Activated effector memory CD4-positive, alpha-beta T cell treated with Interleukin-2 at 50 U/mL for 16 hours (primary cell): ENCODE measurements at places on chromosomes 16 and 17.

DNA sequence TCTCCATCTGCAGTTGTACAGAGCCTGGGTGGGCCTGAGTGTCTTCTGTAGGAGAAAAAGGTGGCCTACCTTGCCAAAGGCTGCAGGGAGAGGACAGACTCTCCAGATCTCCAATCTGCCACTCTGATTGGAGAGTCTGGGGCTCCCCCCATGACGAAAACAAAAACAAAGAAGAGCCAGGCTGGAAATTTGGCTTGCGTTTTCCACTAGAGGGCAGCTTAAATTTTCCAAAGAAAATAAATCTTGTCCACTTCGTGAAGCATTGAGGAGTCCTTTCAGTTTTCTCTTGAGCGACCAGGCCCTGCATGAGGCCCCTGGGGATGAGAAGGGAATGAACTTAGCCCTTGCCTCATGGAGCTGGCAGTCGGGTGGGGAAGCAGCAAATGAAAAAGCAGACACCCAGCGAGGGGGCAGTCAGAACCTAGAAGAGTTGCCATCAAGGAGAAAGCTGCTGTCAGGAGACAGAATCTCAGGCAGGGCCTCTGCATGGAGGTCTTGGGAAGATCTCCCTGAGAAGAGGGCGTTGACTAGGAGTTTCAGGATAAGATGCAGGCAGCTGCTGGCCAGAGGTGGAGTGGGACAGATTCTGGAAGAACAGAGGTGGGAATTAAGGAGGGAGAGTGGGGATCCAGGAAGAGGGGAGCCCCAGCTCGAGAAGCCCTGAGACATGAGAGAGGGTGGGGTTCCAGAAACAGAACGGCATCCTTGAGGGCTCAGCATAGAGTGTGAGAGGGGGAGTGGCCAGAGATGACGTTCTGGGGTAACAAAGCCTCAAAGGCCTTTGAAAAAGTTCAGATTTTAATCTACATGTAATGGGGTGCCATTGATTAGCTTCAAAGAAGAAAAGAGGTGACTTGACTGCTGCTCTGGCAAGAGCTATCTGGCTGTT is 8.4 kb upstream of the SHCBP1 start:
- no peak for DNase-seq

GRCh38 chr16:4474192-4474961 is at the start of gene NMRAL1:
NMRAL1 (minus strand) TSS chr16:4474625; CDS start chr16:4474132, 493 bp downstream.
- peak; percentile 72 for DNase-seq

DNA sequence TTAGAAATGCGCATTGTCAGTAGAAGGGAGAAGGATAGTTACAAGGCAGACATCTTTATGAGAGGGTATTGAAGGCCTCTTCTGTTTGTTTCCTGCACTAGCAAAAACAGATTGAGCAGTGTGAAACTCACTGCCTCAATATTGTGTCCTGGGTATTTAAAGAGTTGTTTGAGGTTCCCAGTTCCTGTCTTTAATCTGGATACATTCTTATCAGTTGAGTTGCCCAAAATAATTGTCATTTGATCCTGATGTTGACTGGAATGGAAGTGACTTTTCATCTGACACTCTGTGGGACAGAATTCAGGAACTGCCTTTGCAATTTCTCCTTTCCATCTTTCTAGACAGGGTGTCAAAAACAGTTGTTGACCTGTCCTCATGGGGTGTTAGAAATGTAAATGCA is 1.7 kb downstream of the ATP6V0A1 start:
- DNase-seq = no peak

DNA sequence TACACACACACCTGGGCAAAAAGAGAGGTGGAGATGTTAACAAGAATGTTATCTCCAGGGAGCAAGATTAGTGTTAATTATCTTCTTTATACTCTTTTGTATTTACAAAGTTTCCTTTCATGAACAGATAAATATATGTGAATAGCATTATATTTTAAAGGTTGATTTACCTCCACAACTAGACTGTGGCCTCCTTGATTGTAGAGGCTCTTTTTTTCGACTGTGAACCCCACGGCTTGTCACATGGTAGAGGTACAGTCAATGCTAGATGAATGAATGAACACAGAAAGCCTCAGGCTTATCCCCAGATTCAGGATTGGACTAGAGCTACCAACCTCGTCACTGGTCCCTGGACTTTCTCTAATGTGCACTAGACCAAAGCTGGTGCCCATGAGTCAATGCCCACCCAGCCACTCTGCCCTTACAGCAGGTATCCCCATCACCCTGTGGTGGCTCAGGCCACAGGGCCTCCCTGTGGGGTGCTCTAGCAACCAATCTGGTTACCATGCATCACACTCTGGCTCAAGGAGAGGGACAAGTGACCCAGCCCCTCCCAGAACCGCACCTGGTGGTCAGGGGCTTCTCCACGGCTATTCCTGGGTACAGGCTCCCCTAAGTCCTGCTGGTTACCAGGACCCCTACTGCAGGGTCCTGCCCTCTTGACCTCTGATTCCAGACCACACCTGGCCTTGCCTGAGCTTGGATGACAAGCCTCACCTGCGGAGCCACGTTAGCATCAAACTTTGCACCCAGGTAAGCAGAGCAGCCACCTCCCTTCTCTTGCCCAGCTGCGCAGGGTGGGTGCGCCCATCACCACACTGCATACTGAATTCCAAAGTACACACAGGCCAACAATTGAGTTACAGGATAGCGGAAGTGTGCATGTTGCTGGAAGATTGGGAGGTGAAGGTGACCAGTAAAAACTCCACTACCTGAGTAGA is 101.0 kb downstream of the CDYL2 start:
- no peak for DNase-seq

DNA sequence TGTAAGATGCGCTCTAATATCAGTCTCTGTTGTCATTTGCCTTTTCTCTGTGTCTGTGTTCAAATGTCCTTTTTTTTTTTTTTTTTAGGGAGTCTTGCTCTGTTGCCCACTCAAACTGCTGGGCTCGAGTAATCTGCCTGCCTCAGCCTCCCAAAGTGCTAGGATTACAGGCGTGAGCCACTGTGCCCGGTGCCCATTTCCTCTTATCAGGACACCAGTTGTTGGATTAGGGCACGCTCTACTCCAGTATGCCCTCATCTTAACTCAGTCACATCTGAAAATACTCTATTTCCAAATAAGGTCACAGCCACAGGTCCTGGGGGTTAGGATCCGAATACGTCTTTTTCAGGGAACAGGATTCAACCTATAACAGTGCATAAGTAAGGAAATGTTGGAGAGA is 1.9 kb upstream of the TRIM47 start:
- no peak for DNase-seq

DNA sequence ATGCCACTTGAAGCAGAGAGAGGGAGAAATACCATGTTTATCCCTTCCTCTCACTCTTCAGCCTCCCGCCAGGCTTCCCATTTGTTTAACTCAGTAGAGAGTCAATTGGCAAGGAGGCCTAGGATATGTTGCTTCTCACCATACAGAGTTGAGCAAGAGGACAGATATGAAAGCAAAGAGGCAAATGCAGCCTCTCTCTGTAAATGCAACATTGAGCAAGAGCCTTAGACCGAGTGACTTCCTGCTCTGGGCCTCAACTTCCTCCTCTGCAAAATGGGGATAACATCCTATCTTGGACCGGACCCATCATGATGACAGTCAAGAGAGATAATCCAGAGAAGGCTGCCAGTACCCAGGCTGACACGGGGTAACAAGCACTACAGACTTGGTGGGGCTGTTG is 36.8 kb downstream of the SOCS1 start:
- DNase-seq = no peak

DNA sequence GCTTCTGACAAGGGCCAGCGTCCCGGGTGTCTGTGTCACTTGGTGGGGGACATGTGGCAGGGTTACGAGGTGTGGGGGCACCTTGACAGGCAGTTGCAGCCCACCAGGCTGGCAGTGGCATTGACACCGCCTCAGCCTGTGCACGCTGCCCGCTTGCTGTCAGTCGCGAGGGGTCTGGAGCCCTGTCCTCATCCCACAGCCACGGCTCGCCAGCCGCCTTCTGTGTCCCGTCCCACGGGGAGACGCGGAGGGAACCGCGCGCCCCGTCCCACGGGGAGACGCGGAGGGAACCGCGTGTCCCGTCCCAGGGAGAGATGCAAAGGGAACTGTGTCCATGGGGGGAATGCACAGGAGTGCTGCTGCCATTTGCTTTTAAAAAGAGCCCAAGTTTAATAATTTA is 3.5 kb downstream of the PABPN1L start:
- no peak for DNase-seq

- no peak for DNase-seq
Measured at GRCh38 chr17:69485901-69486643, 71.6 kb downstream of the MAP2K6 start.

DNA sequence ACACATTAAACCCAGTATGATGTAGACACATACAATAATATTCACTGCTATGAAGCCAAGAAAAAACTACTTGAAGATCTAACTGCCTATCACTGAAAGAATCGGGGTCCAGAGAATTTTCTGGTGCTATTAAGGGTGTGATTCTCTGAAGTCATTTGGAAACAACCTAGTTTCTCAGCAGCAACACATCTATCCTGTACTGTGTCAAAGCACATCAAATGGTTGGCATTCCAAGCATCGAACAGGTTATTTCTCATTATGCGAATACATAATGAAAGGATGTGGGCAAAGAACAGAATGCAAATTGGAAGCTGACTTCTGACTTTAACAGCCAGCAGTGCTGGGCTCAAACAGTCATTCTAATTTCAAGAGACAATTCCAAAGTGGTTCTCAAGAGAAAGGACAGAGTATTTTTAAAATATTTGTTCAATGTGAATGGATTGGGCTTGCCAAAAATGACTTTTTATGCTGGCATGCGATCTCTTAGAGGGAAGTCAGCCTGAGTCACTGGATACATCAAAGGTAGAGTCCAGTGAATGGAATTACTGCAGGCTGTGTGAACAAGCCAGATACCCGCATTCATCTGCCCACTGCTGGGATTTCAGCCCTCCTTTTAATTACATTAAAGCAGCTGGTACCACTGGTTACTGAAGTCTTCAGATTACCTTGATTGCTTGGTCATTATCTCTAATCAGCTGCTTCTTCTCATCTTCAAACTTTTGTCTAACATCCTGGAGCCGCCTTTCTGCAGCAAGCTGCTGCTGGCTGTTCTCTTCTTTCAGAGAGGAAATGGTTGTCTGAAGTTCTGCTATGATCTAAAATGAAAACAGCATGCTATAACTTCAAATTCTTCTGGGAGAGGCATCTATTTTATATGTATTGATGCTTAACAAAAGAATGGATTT is 181.2 kb upstream of the AXIN2 start:
- DNase-seq = no peak

DNA sequence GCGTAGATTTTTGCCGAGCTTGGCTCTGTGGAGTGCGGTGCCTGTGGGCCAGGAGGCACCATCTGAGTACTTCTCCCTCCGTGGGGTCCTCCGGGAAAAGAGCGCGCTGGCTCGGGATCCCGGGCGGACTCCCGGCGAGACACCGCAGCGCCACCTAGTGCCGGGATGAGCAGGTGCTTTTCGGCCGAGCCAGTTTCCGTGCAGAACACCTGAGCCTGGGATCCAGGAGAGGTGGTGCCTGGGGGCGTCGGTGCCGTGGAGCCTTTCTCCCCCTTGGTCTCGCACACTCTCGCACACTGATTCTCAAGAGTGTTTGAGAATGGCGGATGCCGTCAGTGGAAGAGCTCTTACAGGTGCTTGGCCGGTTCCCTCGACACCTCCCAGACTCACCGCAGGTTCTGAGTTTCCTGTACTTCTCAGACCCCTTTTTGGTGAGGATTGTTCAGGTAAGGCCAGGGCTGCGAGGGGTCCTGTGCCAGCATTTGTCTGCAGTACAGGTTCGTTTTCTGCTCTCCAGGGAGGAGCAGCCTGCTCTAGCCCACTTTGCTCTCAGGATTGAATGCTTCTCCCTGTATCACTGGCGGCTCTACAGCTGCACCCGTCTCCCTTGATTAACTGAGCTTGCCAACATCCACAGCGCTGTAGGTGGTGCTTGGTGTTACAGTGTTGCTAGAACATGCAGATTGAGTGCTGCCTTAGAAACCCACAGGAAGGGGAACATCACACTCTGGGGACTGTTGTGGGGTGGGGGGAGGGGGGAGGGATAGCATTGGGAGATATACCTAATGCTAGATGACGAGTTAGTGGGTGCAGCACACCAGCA is 23.3 kb downstream of the TBCD start:
- DNase-seq = no peak

DNA sequence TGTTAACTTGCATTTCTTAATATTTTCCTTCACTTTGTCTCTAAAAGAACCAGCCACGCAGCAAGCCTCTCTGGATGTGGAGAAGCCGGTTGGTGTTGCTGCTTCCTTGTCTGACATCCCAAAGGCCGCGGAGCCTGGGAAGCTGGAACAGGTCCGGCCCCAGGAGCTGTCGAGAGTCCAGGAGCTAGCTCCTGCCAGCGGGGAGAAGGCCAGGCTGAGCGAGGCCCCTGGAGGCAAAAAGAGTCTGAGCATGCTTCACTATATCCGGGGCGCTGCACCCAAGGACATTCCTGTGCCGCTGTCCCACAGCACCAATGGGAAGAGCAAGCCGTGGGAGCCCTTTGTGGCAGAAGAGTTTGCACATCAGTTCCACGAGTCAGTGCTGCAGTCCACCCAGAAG is 22.8 kb downstream of the GINS2 start:
- DNase-seq = no peak

GRCh38 chr16:59021751-59022150 is 287.6 kb upstream of the GOT2 start:
- DNase-seq = no peak

DNA sequence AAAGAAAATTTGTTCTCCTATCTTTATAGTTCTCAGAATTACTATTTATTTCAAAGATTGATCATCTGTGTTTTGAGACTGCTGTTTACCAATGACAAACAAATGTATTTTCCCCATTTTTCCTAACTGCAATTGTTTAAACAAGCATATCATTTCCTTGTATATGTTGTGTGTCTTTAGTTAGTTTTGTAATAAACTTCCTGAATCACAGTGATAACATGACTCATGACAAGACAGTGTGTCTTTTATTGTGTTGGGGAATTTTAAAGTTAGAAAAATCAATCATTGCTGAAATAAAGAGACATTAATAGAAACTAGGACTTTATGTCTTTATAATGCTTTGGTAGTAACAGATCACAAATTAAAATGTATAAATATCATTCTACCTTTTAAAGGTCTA is 348.5 kb downstream of the KCNJ2 start:
- DNase-seq = no peak

GRCh38 chr16:86886651-86887050 is 308.3 kb downstream of the FOXL1 start:
- no peak for DNase-seq

GRCh38 chr16:56852401-56852730 is 12.6 kb upstream of the SLC12A3 start:
- DNase-seq = no peak

DNA sequence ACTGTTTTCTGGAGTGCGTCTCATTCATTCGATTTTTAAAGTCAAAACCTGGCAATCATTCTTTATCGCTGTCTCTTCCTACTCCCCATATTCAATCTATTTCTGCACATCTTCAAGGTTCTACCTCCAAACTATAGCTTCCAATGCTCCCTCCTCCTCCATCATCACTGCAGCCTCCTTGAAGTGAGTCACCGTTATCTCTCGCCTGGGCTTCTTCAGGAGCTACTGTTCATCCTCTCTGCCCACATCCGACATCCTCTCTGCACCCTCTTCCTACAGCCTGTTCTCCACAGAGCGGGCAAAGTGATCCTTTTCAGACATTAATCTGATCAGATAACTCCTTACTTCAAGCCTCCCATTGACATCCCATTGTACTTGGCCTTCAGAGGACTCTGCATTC is 144.2 kb upstream of the DNAH9 start:
- no peak for DNase-seq

GRCh38 chr17:59845595-59846393 is 46.9 kb downstream of the TUBD1 start:
- no peak for DNase-seq

GRCh38 chr17:79956853-79957252 is 78.8 kb downstream of the TBC1D16 start:
- no peak for DNase-seq
